ENCODE measurements at places on chromosomes 11 and 22.

DNA sequence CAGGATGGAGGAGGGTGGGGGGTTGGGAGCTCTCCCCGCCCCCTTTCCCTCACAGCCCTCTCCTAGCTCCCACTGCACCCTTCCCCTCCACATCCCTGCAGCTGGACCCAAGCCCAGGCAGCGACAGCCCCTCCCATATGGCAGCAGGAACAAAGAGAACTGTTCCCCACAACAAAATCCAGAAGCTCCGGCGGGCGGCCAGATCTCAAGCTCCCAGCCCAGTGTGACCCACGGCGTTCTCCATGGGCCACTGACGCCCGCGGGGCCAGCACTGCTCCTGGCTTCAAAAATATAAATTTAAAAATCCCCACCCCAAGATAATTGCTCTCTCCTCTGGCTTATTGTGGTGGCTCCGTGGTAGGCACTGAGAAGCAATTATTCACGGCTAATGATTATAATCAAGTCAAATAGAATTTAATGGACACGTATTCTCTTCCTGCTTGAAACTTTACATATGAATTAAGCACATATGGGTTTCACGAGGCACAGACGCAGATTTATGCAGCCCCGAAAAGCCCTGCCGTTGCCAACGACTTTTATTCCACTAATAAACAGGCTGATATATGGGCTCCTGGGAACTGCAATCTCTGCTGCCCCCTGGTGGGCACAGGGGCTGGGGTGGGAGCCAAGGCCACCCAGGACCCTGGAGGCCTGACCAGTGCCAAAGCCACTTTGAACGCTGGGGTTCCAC lies 17.5 kb downstream of the MACROD1 start:
- peak; percentile 51 for DNase-seq

GRCh38 chr11:66568124-66568916 lies at the start of gene CTSF:
Gene CTSF, minus strand, starts transcription at chr11:66568606. Its CDS starts 120 bp downstream, at chr11:66568486.
- DNase-seq, result peak; percentile 50

DNA sequence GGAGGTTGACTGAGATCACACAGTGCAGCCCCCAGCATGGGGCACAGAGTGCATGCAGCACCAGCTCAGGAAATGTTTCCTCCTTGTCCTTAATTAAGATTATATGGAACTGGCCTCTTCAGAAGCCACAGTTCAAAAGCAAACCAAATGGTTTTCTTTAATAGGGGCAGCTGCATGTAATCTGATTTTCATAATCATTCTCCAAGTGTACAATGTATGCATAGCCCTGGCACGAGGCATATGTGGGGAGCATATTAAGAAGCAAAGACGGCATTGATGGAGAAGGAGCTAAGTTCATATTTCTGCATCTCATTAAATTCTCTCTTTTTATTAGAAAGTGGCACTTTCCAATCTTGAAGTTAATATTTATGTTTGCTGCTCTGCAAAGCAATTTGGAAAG lies 9.9 kb upstream of the PARVB start:
- DNase-seq, result no peak

GRCh38 chr11:124729571-124729970 lies 10.2 kb upstream of the NRGN start:
- no peak for DNase-seq

- no peak for DNase-seq
Measured at GRCh38 chr11:74776546-74776945, 27.9 kb downstream of the RNF169 start.

DNA sequence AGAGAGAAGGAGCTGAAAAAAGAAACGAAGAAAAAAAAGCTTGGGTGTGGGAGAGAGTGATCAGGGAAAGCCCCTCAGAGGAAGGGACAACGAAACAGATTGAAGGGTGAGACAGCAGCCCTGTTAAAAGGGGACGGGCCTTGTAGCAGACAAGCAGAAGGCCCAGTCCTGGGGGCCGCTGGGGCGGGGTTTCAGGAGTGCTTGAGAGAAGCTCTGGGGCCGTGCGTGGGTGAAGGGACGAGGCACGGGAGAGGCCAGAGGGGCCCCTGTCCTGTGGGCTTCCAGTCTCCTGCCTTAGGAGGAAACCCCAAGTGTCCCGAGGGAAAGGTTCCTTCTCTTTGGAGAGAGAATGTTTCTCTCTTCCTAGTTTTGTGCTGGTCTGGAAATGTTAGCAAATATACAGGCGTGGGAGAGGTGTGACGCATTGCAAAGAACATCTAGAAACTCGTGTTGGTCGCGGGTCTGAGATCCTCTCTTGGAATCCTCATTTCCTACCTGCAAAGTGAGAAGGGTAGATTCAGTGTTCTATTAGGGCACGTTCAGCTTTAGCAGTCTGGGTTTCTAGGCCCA lies 28.6 kb downstream of the ADAMTS15 start:
- no peak for DNase-seq

DNA sequence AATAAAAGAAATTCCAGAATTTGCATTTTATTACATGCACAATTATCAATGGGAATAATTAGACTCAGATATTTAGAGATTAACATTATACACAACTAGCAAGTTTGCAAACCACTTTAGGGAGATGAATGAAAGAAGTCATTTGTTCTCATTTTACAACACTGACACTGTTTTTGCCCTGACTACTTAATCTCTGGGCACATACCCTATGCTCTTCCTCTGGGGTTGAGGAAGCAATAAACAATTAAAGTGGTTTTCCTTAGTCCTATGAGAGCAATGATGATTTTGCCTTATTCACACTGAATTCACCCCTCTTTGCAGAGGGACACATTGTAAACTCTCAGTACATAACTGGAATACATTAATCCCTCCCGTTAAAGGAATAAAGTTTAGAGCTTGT lies 72.7 kb downstream of the TRPC6 start:
- DNase-seq, result no peak

DNA sequence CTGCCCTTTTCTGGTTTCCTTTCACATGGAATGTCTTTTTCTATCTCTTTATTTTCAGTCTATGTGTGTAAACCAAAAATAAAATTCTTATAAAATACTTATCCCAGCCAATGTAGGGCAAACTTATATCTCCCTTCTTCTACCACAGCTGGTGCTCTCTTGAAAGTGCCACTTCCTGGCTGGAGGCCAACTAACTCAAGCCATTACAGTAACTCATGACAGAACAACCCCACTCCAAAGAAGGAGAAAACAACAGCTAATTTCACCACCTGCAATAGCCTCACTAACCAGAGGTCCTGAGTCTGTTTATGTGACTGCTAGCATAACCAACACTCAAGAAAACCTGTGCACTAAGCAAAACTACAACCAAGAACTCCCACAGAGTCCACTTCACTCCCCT lies 74.9 kb upstream of the DBX1 start:
- no peak for DNase-seq

- no peak for DNase-seq
Measured at GRCh38 chr11:19577391-19577975, 135.2 kb upstream of the NAV2 start.

DNA sequence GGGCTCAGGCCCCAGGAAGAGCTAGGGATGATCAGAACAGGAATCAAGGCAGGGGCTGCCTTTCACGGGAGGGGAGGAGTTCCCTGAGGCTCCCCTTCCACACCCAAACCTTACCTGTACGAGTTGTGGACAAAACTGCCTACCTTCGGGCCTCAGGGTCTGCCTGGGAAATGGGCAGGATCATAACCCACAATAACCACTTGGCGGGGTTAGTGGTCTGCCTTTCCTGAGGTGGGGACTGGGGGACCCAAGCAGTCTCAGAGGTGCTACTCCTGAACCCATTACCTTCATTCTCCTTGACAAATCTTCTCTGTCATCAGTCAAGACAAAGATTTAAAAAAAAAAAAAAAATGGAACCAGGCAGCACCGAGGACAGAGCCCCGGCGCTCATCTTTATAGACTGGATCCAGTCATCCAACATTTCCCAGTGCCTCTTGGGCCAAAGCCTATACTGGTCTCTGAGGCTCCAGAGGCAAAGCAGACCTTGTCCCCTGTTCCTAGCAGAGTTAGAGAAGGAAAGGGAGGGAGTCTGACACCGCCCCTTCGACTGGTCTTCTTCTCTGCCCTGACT lies 14.2 kb downstream of the P2RY6 start:
- DNase-seq, result no peak

- DNase-seq, result no peak
Measured at GRCh38 chr11:115065830-115066664, 387.7 kb downstream of the NXPE2 start.

DNA sequence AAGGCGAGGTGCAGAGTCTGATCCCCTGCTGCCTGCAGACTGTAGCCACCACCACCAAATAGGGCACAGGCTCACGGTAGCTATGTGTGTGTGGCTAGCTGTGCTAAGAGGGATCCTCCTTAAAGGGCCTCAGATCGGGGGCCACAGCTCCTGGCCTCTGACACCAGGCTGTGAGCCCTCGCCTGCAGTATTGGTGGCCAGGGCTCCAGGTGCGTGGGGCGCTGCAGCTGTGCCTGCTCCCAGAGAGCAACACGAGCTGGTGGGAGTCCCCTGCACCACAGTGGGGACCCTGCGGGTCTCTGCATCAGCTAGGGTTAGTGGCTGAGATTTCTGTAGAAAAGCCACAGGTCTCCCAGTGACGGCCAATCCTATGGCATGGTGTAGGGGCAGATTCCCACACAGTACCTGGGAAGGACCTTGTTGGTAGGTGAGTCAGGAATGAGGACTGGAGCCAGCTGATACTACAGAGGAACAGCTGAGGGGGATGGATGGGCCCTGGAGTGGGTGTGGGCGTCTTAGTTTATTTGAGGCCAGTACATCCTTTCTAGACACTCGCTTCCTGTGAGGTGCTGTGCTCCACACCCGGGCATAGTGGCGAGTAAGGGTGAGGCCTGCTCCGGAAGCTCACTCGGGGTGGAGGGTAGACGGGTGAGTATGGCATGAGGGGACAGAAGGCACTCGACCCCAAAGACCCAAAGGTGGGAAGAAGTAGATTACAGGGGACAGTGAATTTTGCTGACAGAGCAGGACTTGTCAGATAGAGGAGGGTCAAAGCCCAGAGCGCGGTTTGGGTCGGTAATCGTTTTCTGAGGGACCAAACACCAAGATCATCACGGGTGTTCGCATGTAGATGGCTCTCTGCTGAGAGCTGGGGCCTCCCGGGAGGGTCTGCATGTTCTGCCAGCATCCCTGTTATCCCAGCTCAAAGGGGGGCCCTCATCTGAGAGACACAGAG lies 212.5 kb downstream of the TBC1D22A start:
- DNase-seq, result no peak

DNA sequence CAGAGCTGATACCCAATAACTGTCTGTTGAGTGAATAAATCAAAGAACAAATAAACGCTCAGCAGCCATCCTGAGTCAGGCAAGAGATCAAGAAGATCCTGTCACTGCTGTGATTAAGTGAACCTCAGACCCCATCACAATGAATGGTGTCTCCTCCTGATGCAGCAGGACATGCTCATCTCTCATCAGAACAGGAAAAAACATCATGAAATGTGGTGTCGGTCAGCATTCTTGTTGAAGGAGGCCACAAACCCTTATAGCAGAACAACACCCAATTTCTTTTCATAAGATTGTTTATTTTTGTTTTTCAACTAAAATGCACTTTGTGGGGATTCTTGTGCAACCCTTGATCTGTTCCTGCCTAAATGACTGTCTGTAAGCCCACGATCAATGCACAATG lies 60.3 kb downstream of the SYTL2 start:
- no peak for DNase-seq

All from activated naive CD4-positive, alpha-beta T cell (primary cell).